ENCODE measurements at places on chromosomes 12 and 14.

DNA sequence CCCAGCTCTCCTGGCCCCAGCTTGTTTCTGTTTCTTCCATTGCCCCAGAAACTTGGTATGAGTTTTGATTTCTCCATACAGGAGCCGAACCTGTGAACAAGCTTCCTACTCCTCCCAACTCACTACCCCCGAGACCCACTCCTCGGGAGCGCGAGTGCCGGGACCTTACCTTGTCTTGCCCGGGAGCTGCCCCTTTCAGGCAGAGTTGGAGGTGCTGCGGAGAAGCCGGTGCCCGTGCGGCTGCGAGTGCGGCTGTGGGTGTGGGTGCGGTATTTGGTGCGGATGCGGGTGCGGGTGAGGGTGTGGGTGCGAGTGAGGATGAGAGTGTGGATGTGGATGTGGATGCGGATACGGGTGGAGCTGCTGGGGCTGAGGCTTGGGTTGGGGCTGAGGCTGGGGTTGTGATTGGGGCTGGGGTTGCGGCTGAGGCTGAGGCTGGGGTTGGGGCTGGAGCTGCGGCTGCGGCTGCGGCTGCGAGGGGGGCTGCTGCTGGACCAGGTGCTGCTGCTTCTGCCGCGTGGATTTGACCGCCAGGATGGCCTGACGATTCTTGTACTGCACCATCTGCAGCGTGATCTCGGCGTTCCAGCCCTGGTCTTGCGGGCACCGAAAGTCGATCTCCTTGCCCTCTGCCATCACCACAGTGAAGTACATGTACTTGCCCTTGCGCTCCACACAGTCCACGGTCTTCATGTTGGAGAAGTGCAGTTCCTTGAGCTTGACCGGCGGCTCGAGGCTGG, 1.1 kb downstream of the PHLDA1 start:
- peak; percentile 75 for DNase-seq

- DNase-seq, result peak; percentile 27
Observed at GRCh38 chr12:48750769-48751356, 34.4 kb upstream of the CCNT1 start.

- DNase-seq, result no peak
Observed at GRCh38 chr12:62401631-62402030, 65.0 kb upstream of the MON2 start.

GRCh38 chr12:43312991-43313505, 239.0 kb downstream of the ADAMTS20 start:
- DNase-seq, result no peak

GRCh38 chr12:78293059-78293686, 462.5 kb downstream of the NAV3 start:
- no peak for DNase-seq

DNA sequence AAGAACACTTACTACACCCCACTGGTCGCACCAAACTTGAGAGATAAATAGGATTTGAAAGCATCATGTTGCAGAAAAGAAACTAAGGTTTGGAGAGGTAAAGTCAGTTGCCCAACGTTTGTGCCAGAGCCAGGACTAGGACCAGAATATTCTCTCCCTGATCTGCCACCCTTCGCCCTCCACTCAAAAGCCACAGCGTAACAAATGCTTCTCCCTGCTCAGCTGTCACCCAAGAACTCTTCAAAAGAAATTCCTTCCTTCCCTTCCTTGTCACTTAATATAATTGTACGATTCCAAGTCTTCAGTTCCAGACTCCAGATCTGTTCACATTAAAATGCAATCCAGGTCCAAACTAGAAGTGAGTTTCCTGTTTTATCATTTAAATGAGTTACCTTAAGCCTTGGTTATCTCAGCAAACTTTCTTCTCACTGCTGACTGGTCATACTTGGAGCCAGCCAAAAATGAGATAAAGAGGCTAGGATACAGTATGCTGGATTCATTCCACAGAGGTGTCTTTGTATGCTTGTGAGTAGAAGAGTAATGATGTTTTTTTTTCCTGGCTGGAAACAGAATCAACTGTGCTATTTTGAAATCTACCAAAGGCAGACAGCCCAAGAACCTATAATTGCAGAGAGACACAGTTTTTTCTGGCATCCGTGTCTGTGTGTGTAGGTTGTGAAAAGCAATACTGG, 12.8 kb upstream of the PPFIBP1 start:
- DNase-seq, result no peak

- no peak for DNase-seq
Observed at GRCh38 chr14:67538501-67538900, 5.4 kb downstream of the PLEKHH1 start.

GRCh38 chr14:77830692-77831091, 30.8 kb downstream of the ADCK1 start:
- no peak for DNase-seq

- no peak for DNase-seq
Observed at GRCh38 chr14:68627050-68627867, 165.6 kb downstream of the ZFP36L1 start.

- DNase-seq, result no peak
Observed at GRCh38 chr12:113030875-113031525, 25.5 kb upstream of the DTX1 start.

DNA sequence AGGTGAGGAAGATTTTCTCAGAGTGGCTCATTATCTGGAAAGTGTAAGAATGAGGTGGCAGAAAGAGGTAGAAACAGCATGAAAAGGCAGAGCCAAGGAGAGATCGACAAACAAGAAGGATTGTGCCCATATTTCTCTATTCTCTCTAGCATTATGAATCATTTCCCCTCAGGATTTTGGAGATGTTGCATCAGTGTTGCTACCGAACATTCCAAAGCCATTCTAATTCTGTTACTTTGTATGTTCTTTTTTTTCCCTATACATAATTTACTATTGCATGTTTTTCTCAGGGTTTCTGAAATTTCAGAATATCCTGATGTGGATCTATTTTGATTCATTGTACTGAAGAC, 61.4 kb downstream of the KICS2 start:
- DNase-seq, result no peak

All from activated CD4-positive, alpha-beta memory T cell treated with anti-CD3 and anti-CD28 coated beads for 36 hours (primary cell).